ENCODE measurements at places on chromosomes 4 and X.

DNA sequence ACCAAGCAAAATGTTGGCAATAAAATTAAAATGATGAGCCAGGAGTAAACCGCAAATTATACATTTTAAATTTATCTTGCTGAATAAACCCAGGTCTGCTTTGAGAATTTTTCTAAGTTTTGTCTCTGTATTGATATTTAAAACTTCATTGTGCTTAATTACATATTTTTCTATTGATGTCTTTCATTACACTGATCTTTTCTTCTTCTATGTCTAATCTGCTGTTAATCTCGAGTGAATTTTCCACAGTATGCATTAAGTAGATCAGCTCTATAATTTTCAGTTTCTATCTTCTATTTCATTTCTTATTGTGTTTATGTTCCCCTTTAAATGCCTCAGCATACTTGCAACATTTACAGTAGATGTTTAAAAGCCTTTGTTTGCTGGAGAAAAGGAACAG is 918.7 kb downstream of the FAT4 start:
- no peak for DNase-seq

- DNase-seq, result no peak
Observed at GRCh38 chr4:172163215-172163614, 350.0 kb downstream of the GALNTL6 start.

- DNase-seq, result no peak
Observed at GRCh38 chrX:42149765-42150164, 226.4 kb upstream of the CASK start.

GRCh38 chrX:55702671-55703070 is 14.9 kb upstream of the RRAGB start:
- no peak for DNase-seq

DNA sequence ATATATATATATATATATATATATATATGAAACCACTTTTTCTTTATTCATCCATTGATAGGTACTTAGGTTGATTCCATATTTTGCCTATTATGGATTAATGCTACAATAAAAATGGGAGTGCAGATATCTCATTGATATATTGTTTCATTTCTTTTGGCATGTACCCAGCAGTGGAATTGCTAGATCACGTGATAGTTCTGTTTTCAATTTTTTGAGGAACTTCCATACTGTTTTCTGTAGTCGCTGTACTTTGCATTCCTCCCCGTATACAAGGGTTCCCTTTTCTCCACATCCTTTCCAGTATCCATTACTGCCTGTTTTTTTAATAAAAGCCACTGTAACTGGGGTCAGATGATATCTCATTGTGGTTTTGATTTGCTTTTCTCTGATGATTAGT is 124.6 kb downstream of the GABRB1 start:
- DNase-seq, result no peak

GRCh38 chr4:106340774-106341173 is 24.4 kb downstream of the AIMP1 start:
- DNase-seq, result no peak

- DNase-seq, result no peak
Observed at GRCh38 chrX:13468096-13468495, 101.3 kb upstream of the EGFL6 start.

- no peak for DNase-seq
Observed at GRCh38 chrX:47579537-47579936, 2.7 kb upstream of the TIMP1 start.

- DNase-seq, result no peak
Observed at GRCh38 chr4:134463771-134464170, 262.2 kb upstream of the PABPC4L start.

GRCh38 chr4:41451961-41452360 is 86.0 kb upstream of the LIMCH1 start:
- DNase-seq, result no peak

DNA sequence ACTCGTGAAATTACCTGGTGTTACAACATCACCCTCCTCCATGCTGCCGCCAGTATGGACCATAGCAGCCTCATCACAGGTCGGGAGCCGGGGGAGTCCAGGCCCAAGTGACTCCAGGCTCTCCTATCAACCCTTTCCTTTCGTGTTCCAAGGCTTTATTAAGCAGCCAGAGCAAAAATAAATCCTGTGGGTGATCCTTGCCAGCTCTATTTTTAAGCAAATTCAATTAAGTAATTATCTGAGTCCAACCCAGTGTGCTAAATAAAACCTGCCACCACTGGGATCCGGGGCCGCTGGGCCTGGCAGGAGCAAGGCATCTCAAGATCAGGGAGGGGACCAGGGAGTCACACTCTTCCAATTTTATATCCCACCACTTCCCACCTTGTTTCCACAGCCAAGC is 80.7 kb upstream of the PRPS1 start:
- no peak for DNase-seq

GRCh38 chr4:119872371-119873016 is 194.2 kb downstream of the MAD2L1 start:
- DNase-seq, result no peak

DNA sequence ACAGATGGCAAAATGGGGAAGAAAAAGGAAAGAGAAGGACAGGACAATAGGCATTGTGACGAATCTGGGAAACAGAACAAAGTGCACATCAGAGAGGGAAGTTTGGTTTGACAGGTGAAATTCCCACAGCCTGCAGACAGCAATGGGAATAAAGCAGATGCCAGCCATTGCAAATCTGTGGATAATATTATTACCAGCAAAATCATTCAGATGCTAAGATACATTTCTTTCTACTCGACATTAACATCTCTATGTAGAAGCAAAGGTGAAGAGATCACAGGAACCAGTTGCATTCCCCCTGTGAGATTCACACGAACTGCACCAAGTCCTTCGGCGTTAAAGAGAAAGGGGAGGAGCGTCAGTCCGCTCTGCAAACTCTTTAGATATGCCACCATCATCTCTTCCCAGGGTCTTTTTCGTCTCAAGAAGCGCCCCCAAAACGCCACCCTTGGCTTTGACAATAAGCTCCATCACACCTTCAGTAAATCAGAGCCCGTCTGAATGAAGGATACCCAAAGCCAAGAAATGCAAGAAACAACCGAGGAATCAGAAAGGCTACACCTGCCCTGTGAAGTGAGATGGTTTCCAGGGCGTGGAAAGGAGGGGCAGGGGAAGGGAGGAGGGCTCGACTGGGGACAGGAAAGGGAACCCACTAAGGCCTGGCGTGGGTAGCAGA is 1.9 kb downstream of the NEUROG2 start:
- DNase-seq, result no peak

DNA sequence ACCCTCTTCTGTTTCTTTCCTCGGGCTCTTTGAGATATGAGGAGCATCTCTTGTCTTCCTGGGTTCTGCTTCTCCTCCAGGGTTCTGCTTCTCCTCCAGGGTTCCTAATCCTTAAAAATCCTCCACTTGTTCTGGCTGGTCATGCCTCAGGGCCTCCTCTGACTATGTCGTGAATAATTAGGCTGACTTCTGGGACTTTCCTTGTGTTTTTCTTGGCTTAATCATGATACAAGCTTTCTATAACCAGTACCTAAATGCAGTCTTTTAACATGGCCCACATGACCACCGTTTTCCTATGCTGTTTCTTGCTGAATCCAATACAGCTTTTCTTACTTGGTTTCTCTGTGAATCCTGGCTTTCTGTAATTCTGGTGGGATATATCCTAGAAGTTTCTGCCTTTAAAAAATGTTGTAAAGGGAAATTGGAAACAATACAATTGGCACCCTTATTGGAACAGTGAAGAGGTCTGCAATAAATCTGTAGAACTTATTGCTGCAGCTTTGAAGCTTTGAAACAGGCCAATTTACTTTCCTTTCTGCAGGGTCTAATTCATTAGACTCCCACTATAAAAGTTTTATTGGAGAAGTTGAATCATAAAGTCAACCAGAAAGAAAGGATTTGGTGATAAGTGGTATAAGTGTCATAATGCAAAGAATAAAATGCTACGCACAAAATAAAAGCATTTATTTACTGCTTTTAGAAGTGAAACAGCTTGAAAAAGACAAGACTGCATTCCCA is 213.1 kb downstream of the UGT8 start:
- DNase-seq, result no peak

GRCh38 chrX:15512401-15512965 is 11.9 kb downstream of the BMX start:
- no peak for DNase-seq

DNA sequence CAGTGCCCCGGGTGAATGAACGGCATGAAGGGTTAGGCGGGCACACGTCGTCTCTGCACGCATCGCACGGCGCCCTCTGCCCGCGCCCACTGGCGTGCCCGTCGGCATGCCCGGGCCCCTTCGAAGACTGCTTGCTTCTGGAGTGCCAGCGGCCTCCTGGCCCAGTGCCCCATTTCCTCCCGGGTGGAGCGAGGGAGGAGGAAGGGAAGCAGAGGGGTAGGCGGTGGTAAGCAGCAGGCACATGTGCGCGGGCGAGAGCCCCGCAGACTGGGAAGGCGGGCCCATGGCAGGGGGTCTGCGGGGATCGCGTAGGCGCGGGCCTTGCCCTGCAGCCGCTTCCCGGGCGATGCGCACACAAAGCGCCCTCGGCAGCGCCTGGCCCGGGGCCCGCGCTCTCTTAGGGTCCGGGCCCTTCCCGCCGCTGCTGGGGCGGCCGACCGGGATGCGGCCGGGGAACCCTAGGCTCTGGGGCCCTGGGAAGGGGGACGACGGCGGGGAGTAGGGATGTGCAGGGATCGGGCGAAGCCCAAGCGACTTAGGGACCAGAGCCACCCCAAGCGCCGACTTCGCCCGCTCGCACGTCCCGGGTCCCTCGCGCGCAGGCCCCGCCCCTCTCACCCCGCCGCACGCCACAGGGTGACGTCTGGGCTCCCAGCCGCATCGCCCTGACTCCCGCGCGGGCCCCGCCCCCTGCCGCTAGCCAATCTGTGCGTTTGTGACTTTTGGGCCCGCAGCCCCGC is 866 bp upstream of the EMD start:
- no peak for DNase-seq

- no peak for DNase-seq
Observed at GRCh38 chr4:72427057-72427456, 142.0 kb downstream of the ADAMTS3 start.

DNA sequence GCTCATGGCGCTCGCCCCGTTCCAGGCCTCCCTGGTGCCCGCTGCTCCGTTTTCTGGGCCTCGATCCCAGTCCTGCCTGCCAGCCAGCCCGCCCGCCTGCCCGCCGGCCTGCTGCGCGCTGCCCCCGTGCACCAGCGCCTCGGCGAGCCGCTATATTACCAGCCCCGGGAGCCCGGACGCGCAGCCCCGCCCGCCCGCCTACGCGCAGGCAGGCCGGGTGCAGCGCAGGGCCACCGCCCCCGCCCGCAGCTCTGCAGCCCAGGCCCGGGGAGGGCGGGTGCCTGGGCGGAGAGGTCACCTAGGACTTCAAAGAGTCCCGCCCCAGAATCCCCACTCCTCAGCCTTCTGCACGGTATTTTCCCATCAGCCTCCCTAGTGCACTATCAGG is at the start of gene MAOB:
TSS of gene MAOB (minus strand) at position 157 of the 388 bp plus-strand sequence. CDS start at position 6, 151 bp downstream.
- DNase-seq, result peak; percentile 0

- no peak for DNase-seq
Observed at GRCh38 chrX:108000751-108001150, 18.6 kb upstream of the TEX13B start.
